ENCODE measurements at places on chromosomes 5 and 9.
A peak's percentile ranks its signal among the peaks of the same experiment; 100 is the strongest.

DNA sequence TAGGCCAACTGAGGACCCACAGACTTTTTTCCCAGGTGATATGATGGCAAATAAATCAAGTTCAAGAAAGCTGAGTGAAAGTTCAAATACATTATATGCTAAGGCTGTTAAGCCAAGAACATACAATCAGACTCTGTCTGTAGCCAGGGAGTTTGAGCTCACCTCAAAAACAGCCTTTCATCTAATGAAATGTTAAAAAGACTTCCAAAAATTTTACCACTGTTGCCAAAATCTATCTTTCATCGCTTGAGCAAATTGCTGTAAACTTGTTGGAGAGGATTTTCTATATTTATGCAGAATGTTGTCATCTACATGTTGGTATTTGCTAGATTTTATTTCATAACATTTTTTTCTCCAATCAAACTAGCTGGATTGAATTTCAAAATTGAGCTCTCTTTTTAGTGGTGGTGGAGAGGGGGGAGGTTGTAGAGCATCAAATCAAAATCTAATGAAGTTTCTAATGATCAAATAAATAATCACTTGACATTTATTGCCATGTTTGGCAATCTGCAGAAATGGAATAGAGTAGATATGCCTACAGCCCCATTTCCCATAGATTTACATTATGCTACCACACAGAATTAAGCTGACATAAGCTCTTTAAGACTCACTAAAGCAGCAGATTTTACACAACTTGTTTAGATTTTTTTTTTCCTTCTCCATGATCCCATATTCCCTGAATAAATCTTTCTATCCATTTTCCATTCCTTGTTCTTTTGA lies 828.9 kb upstream of the ZNF608 start:
- no peak for DNase-seq

DNA sequence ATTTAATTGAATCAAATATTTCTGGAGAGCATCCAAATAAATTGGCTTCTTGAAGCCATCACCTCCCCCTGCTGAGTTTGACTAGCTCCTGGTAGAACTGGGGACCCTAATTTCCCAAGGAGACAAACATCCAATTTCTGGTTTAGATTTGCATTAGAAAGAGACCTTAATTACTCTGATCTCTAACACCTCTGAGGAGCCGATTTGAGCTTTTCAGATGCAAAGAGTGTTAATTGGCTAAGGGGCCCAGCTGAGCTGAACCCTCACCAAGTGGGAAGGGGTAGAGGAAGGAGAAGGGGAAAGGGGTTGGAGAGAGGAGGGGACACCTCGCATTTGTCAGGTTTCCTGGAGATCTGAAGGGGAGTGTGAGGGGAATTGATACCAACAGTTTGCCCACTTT lies 145.4 kb upstream of the SHB start:
- DNase-seq = no peak

DNA sequence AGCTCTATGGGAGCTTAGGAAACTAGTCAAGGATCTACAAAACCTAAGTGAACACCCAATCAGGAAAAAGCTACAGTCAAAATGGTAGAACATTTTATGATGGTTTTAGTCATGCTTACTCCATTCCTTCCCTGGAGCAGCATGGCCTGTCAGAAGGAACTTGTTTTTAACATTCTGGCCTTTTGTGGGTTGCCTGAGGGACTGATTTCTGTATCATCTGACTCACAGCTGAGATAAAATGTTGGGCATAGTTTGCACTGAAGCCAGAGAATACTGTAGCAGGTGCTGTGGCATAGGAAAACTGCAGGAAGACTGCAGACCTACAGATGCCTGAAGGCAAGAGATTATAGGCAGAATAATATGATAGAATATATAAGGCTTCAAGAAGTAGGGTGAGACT lies 719.6 kb upstream of the GRAMD2B start:
- DNase-seq = no peak

DNA sequence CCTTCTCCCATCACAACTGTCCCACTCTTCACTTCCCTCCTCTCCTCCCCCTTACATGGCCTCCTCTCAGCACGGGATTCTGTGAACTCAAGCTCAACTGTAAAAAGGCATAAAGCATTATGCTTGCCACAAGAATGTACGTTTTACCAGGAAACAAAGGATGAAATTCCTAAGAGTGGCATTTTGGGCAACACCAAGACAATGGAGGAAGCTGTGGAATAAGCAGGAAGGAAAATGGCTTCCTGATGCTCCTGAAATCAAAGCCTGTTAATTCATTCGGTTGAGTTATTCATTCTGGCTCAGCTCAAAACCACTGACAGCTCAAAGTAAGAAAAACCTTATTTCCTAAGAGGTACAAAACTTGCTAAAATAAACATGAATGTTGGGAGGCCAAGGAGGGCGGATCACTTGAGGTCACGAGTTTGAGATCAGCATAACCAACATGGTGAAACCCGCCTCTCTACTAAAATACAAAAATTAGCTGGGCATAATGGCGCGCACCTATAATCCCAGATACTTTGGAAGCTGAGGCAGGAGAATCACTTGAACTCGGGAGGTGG lies 40.8 kb upstream of the DMRT1 start:
- DNase-seq = no peak

- DNase-seq = no peak
These were observed 138.5 kb upstream of the TYRP1 start for GRCh38 chr9:12554636-12555035.

DNA sequence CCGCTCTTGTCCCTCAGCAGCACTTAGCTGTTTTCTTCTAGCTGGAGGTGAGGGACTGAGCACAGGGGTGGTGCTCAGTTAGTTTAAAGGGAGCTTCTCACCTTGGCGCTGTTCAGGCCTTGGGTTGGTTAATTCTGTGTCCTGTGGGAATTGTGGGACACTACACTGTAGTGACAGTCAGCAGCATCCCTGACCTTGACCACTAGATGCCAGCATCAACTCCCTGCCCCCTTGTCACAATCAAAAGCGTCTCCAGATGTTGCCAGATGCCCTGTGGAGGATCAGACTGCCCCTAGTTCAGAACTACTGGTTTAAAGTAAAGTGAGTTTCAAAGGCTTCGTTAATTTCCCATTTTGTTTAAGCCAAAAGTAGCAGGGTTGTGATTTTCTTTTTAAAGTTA lies 65.5 kb upstream of the DMRT3 start:
- DNase-seq = no peak

DNA sequence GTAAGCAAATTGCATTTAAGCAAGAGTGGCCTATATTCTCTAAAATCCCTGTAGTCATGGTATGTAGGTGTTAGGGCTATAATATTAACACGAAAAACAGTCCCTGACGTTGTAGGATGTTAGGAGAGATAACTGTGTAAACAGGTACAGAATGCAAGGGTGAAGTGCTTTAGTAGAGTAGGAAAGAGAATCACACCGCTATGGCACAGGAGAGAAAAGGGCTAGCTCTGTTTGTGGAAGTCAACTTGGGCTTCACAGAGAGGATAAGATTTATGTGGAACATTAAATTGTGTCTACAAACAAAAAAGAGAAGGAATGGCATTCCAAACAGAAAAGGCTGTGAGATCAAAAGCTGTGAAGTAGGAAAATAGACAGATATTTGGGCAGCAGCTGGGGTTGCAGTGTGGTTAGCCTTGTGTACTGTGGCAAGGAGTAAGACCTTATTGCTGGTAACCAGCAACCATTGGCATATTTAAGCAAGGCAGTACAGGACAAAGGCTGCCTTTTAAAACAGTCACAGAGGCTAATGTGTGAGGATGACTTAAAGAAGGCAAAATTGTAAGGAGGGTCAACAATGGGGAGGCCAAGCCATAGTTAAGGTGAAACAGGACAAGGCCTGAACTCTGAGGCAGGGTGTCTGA lies 337.5 kb upstream of the ADAMTSL1 start:
- DNase-seq = no peak

- no peak for DNase-seq
These were observed 42.4 kb upstream of the PHYKPL start for GRCh38 chr5:178274781-178275537.

GRCh38 chr5:9194509-9194908 lies 351.4 kb downstream of the SEMA5A start:
- peak; percentile 67 for DNase-seq

GRCh38 chr5:154697371-154697770 lies 57.8 kb upstream of the LARP1 start:
- DNase-seq = no peak

- DNase-seq = no peak
These were observed 1.7 kb downstream of the DUSP1 start for GRCh38 chr5:172769342-172769615.

DNA sequence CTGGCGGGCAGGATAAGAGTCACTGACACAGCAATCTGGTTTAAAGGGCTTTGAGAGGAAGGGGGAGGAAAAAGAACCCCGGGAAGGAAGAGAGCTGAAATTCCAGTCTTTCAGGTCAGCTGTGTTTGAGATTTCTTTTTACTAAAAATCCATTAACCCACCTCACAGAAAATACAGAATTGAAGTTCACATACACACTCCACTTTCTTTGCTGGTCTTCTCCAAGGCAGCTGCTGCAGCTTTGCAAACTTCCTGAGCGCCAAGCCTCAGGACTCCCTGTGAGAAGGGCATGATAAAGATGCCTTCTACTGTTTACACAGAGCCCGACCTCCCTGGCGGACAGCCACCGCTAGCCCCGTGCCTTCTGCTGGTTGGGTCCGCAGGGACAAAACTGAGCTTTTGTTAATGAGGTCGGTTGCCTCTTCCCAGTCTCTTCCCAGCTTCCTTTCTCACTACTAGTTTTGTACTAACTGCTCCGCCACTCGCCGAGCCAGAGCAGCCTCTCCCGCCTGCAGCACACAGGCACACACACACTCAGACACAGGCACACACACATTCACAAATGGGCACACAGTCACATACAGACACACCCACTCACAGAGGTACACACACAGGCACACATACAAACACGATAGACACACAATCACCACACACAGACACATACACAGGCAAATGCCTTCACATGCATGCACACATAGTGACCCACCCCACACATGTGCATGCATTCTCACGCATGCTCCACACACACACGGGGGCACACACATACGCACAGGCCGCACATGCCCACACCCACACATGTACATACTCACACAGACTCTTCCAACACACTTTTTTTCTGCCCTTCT lies at the start of gene FREM1:
Gene FREM1 (minus strand): TSS at position 468 of the 845 bp plus-strand sequence. CDS start 41,451 bp downstream, outside the sequence.
- DNase-seq = no peak

GRCh38 chr9:105281926-105282325 lies 37.5 kb downstream of the SLC44A1 start:
- DNase-seq = no peak

DNA sequence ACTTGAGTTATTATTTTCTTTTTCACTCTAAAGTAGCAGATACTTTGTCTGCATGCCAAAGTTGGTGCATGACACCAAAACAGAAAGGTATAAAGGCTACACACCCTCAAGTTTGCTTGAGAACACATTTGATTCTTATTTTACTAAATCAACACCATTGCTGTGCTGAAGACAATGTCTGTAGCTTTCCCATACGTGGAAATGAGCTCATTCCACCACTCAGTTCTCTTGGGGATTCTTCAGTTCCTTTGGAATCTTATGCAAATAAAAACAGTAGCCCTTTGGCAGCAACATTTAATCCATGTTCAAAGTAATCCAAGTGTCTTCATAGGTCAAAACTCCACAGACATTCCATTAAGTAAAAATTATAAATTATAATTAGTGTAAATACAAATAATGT lies 264.9 kb downstream of the TLE1 start:
- peak; percentile 1 for DNase-seq

DNA sequence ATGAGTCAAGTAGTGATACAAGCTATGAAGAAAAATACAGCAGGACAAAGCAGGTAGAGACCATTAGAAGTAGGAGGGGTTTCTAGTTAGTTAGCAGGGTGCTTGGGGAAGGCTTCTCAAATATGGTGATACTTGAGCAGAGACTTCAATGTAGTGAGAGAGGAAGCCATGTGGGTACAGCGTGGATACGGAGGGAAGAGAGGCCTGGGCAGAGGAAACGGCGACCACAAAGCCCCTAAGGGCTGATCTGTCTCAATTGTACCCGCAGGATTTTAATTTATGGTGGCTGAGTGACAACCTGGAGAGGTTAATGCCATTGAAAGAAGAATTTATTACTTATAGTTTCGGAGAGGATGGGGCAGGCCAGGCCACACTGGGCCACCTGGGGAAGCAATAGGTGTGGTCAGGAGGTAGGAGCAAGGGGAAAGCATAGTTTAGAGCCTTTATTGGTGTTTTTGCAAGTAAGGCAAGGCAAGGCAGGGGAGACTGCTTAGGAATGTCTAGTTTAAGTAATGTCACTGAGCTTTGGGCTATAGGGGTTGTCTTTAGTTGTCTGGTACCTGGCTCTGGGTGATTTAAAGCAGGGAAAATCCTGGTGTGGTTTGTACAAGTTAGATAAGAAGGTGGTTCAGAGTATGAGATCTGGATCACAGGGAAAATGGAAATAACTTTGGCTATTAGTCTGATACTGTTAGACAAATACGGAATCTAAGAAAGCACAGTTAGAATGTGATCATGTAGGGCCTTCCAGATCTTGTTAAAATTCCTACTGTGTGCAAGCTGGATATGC lies 42.6 kb downstream of the GCNT4 start:
- peak; percentile 23 for DNase-seq

DNA sequence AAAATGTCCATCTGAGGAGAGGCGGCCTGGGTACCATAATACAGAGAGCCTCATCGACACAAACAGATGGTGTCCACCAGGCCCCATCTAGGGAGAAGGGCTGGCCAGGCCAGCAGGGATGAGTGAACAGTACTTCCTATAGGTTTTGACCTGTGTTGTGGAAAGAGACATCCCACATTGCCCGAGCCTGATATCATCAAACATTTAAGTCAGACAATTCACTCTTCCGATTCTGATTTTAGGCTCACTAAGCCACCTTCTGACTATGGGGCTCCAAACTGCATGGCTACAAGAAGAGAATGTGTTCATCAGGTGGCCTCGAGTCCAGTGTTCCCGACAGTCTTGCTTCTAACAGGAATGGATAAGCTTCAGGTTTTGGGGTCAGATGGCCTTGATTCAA lies 38.9 kb downstream of the SLC22A5 start:
- no peak for DNase-seq

- DNase-seq = no peak
These were observed 75.1 kb upstream of the RGMB start for GRCh38 chr5:98698359-98698758.

DNA sequence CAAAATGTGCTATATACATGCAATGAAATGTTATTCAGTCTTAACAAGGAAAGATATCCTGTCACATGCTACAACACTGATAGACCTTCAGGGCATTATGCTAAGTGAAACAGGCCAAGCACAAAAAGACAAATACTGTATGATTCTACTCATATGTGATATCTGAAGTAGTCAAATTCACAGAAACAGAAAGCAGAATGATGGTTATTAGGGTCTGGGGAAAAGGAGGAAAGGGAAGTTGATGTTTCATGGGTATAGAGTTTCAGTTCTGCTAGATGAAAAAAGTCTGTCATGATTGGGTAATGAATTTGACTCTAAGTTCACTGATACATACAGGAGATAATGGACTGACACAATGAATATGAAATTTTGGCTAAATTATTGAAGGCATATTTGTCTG lies 11.2 kb upstream of the RIC1 start:
- no peak for DNase-seq

GRCh38 chr5:98175474-98175873 lies 598.0 kb upstream of the RGMB start:
- DNase-seq = no peak

GRCh38 chr9:15549611-15550010 lies 3.2 kb upstream of the CCDC171 start:
- no peak for DNase-seq
